Mononuclear cell (primary cell): ENCODE measurements at places on chromosomes 7 and 10. TPM values are rescaled to one million over a fixed set of nuclear protein-coding genes. Genes with fewer than 3 reads are reported as not detected.

ZNF33B gene
- total RNA-seq = 18.3 TPM

IGF2BP3 gene
- 13.7 TPM for total RNA-seq

CFAP70 gene
- 1.3 TPM for total RNA-seq

LLCFC1 gene
- total RNA-seq = not detected

RAPGEF5 gene
- 0.63 TPM for total RNA-seq

PDZD7 gene
- total RNA-seq = 0.21 TPM

VSTM4 gene
- total RNA-seq = 0.10 TPM

HOXA5 gene
- 3.0 TPM for total RNA-seq

NEUROD6 gene
- total RNA-seq = not detected

HELLS gene
- 19.7 TPM for total RNA-seq

EVX1 gene
- not detected for total RNA-seq
